ENCODE measurements at places on chromosomes 3 and 15.
A peak's percentile ranks its signal among the peaks of the same experiment; 100 is the strongest.

DNA sequence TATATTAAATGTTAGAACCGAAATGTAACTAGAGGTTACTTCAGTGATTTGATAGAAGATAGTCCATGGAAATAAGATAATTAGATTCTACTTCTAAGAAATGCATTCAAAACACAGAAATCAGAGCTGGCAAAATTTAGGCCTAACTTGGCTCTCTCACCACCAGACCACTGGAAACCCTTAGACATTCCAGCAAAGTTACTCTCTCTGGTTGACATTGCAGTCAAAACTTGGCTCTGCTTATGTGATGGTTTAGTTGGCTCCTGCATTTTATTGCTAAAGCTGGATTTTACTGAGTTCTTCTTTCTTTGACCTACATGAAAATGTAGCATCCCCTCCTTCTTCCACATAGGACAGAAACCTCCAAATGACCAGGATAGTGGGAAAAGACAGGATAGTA is 35.4 kb upstream of the CBLB start:
- no peak for DNase-seq

DNA sequence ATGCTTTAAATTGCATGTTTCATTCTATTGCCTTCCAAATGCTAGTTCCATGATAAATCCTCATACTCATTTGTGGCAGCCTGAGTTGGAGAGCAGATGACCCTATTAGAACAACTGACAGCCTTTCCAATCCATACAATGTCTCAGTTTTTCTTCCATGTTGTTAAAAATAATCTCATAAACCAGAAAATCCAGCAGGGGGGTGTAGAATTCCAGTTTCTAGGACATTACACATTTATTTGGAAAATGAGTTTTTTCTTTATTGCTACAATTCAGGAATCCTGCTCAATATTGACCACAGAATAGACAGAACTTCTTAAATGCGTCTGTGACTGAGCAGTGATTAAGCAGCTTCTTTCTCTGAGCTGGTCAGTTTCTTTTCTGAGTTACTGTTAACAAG is 174.2 kb upstream of the ATP10A start:
- DNase-seq, result no peak

- DNase-seq, result peak; percentile 79
Measured at GRCh38 chr3:167406876-167407492, 26.9 kb upstream of the ZBBX start.

- no peak for DNase-seq
Measured at GRCh38 chr3:46393554-46394434, 13.1 kb downstream of the CCR5AS start.

DNA sequence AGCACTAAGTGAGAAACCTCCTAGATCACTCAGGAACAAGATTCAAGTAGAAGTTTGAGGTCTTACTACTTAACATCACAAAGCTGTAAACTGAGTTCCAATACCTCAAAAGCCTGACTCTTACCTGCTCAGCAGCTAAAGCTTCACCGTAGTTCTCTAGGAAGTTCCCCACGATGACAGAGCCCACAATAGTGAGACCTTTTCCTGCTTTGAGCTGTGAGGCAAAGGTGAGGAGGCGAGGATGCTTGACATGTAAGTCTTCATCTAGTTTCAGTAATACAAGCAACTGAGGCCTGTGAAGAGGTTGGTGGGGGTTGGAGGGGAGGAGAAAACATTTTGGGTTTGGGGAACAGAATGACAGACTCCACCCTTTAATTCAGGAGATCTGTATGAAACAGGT is 15.7 kb downstream of the EMC4 start:
- no peak for DNase-seq

All from astrocyte of the cerebellum (primary cell).